Purkinje cell (primary cell): ENCODE measurements at places on chromosomes 12 and 14. TPM values are rescaled to one million over a fixed set of nuclear protein-coding genes. Genes with fewer than 3 reads are reported as not detected.

Gene DDX23
- 7.4 and 11.5 TPM in 2 replicates for polyA plus RNA-seq

Gene GPR33
- not detected in 2 replicates for polyA plus RNA-seq

Gene LPCAT3
- 4.4 and 5.9 TPM in 2 replicates for polyA plus RNA-seq

Gene LIN7A
- 4.0 and 4.4 TPM in 2 replicates for polyA plus RNA-seq

Gene OR6C6
- not detected in 2 replicates for polyA plus RNA-seq

Gene PRB2
- polyA plus RNA-seq, result not detected in 2 replicates

Gene TOMM20L
- not detected in 2 replicates for polyA plus RNA-seq

Gene SLC2A3
- 117 and 151 TPM in 2 replicates for polyA plus RNA-seq

Gene RPGRIP1
- polyA plus RNA-seq, result 0.74 and 6.9 TPM in 2 replicates

Gene RPL10L
- polyA plus RNA-seq, result not detected in 2 replicates

Gene KCNA1
- polyA plus RNA-seq, result 2.3 and 35.2 TPM in 2 replicates

Gene SERPINA3
- polyA plus RNA-seq, result 1.1 TPM in 1 of 2 replicates, not detected in the other

Gene CLEC14A
- polyA plus RNA-seq, result 1.1 and 2.4 TPM in 2 replicates

Gene MYF6
- not detected in 2 replicates for polyA plus RNA-seq

Gene CCDC38
- not detected in 2 replicates for polyA plus RNA-seq

Gene NRXN3
- polyA plus RNA-seq, result 113 and 120 TPM in 2 replicates

Gene MAP1LC3B2
- polyA plus RNA-seq, result 2.1 and 3.1 TPM in 2 replicates

Gene KCNJ8
- 3.9 and 4.6 TPM in 2 replicates for polyA plus RNA-seq

Gene MUCL1
- 2.0 TPM in 1 of 2 replicates, not detected in the other for polyA plus RNA-seq

Gene AQP2
- polyA plus RNA-seq, result not detected in 2 replicates

Gene BIN2
- not detected in 2 replicates for polyA plus RNA-seq

Gene RNASE3
- 2.3 TPM in 1 of 2 replicates, not detected in the other for polyA plus RNA-seq

Gene APOF
- 0.32 TPM in 1 of 2 replicates, not detected in the other for polyA plus RNA-seq

Gene GDF3
- polyA plus RNA-seq, result not detected in 2 replicates

Gene ARID4A
- 75.9 and 79.0 TPM in 2 replicates for polyA plus RNA-seq

Gene SOAT2
- not detected in 2 replicates for polyA plus RNA-seq

Gene GLIPR1L2
- 4.1 and 10.5 TPM in 2 replicates for polyA plus RNA-seq

Gene RILPL1
- polyA plus RNA-seq, result 0.50 and 6.8 TPM in 2 replicates

Gene RERG
- 4.2 and 14.3 TPM in 2 replicates for polyA plus RNA-seq

Gene FITM1
- not detected in 2 replicates for polyA plus RNA-seq

Gene SLC25A47
- polyA plus RNA-seq, result not detected in 2 replicates

Gene ENDOU
- polyA plus RNA-seq, result not detected in 2 replicates

Gene TMEM253
- 4.4 and 6.9 TPM in 2 replicates for polyA plus RNA-seq

Gene MYH6
- not detected in 2 replicates for polyA plus RNA-seq

Gene HOXC9
- polyA plus RNA-seq, result not detected in 2 replicates

Gene SLC2A13
- polyA plus RNA-seq, result 29.9 and 30.4 TPM in 2 replicates

Gene PAPLN
- not detected in 2 replicates for polyA plus RNA-seq

Gene KRT5
- polyA plus RNA-seq, result not detected in 2 replicates

Gene OR4Q2
- not detected in 2 replicates for polyA plus RNA-seq

Gene SYT1
- 20.2 and 227 TPM in 2 replicates for polyA plus RNA-seq
